ENCODE measurements at places on chromosomes 5 and 9.

DNA sequence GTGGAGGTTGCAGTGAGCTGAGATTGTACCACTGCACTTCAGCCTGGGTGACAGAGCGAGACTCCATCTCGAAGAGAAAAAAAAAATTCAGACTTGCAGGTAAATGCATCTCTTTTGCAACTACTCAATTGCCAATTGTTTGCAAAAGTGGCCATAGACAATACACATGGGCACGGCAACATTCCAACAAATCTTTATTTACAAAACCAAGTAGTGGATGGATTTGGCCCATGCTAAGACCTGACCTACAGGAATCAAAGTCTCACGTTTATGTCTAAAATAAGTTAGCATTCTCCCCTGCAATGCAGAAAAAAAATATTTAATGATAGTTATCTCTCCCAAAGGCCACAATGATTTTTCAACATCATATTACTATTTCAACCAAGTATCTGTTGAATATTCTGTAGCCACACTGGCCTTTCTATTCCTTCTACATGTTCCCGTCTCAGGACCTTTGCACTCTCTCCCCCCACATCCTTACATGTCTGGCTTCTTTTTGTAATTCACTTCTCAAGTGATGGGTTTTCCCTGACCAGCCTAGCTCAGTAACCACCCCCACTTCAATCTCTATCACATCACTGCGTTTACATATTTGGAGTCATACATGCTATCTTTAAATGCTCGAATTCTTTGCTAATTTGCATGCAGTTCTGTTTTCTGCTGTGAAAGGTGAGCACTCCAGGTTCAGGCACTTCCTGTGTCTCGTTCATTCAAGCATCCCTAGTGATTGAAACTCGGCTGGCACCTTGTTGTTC is 54.2 kb downstream of the FNBP1 start:
- no peak for DNase-seq

DNA sequence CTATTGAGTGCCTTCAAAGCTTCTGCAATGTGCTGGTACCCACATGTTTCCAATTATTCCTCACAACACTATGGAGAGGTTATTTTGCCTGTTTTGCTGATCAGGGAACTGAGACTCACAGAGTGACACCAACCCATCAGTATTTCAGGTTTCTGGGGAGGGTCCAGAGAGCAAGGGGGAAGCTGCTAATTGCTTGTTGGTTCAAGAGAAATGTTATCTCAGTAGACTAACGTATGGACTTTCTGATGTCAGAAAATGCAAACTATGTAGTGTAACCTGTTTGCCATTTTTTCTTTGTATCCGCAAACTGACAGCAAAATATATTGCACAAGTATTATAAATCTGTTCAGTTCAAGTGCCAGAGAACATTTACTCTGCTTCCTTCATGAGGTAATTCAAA is 108.3 kb upstream of the MSX2 start:
- DNase-seq, result no peak

- DNase-seq, result no peak
Observed at GRCh38 chr9:110197330-110198187, 10.4 kb downstream of the C9orf152 start.

GRCh38 chr5:68021227-68021626 is 194.3 kb upstream of the PIK3R1 start:
- DNase-seq, result no peak

- no peak for DNase-seq
Observed at GRCh38 chr5:129135633-129136032, 41.1 kb downstream of the ISOC1 start.

DNA sequence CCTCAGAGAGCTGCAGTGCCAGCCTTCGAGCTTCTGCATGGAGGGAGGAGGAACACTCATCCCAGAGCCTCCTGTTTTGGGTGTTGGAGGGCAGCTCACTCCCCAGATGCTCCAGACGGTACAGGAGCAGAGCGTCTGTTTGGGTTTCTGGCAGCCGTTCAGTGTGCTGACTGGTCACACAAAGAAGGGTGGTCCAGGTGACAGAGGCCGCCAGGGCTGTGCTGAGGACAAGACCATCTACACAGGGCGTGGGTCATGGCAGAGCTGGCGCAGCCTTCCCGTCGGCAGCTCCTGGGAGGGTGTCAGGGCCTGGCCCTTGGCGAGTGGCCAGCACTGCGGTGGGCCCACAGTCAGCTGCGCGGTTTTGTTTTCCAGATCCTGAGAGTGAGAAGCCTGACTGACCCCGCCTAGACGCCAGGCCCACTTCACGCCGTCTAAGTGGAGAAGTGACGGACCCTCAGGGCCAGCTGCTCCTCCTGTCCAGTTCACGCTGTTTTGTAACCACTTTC is 131.4 kb upstream of the FAM120A start:
- DNase-seq, result no peak

GRCh38 chr5:153515301-153515700 is 24.8 kb downstream of the GRIA1 start:
- no peak for DNase-seq

DNA sequence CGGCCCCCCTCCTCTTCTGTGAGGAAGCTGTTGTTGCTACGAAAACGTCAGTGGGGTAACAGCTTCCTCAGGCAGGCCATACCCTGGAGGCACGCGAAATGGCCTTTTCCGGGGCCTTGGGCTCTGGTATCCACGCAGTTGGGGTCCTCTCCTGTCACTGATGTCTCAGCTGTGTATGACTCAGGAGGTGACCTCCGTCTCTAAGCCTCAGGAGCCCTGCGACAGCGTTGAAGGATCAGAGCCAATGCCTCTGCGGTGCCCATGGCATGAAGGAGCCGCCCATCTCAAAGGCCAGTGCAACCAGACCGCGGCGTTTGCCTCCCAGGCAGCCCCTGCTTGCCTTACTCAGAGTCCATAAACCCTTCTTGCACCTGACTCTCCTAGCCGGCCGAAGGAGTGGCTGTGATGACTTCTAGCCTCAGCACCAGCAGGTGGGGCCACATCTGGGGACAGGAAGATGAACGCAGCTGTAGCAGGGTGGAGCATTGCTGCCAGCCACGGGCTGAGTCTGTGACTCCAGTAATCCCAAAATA is 1.0 kb upstream of the MXD3 start:
- DNase-seq, result no peak

DNA sequence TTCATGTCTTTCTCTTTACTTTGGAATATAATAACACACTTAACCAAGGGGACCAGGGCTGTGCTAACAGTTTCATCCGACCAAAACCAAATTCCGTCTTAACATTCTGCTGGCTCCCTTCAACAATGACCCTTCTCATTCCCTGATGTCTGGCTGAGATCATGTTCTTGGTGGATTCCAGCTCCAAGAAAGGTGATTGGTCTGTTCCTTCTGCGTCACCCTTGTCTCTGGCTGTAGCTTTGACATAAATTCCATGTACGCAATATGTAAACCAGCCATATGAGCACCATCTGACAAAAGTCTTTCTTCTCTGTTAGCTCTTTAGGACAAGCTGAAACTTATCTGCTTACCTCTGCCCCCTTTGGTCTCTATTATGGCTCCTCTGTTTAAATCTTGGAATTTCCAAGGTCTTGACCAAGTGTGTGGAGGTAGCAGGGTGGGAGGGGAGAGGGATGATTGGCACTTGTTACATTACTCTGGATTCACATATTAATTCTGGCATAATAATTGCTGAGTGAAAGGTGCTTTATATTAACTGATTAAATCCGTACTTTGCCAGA is 45.7 kb upstream of the HSD17B4 start:
- no peak for DNase-seq

GRCh38 chr9:113349445-113350094 is at the start of gene BSPRY:
TSS of gene BSPRY (plus strand) at chr9:113349541. CDS start at chr9:113349580, 39 bp downstream.
- DNase-seq, result no peak

GRCh38 chr5:80035839-80036238 is 691 bp downstream of the THBS4 start:
- no peak for DNase-seq

DNA sequence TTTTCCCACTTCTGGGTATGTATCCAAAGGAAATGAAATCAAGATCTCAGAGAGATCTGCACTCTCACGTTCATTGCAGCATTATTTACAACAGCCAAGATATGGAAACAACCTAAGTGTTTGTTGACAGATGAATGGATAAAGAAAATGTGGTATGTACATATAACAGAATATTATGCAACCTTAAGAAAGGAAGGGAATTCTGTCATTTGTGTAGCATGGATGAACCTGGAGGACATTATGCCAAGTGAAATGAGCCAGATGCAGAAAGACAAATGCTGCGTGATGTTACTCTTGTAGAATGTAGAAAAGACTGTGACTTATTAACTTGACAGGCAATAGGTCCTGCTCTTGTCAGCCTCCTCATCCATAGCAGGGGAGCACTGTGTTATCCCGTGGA is 31.4 kb downstream of the PPARGC1B start:
- DNase-seq, result no peak

DNA sequence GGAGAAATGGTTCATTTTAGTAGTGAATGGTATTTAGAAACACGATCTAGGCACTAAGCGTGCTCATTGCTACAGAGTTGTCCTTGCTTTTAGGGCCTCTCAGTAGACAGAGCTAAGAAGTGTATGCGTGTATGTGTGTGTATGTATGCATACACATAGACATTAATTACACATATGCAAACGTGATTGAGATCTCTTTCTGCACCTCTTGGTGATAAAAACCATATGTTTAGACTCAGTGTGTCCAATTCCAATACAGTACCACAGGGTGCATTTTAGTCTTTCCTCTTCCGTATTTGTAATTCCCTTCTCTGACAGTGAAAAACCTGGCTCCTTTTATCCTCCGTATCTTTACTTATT is 13.1 kb downstream of the TRIO start:
- no peak for DNase-seq

DNA sequence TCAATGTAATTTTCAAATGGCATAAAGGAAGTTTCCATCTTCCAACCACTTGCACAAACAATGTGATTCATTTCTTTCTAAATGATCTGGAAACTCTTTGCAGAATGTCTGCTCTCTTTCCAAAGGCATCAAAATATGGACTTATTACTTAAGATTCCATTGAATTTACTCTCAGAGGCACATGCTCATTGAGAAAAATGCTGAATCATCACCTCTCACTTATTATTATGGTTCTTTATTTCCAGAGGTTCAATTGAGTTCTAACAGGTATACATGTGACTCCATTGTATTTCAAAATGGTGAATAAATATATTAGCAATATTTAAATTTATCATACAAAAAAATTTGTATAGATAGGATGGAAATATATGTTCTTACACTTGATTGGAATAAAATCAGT is 1140.6 kb downstream of the EFNA5 start:
- no peak for DNase-seq

DNA sequence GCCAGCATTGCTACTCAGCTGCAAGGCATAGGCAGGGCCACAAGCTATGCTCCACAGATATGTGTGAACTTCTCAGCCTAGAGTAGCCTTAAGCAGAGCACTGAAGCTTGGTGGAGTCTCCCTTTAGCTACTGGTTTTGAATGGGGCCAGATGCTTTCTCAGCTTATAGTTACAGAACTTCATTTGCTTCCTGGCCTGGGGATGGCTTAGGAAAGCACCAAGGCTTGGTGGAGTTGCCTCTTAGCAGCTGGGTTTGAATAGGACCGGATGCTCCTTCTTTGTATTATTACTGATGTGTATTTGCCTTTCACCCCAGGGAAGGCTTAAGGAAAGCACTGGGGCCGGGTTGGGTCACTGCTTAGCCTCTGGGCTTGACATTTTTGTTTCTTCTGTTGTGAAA is 497.8 kb upstream of the SEMA6A start:
- no peak for DNase-seq

DNA sequence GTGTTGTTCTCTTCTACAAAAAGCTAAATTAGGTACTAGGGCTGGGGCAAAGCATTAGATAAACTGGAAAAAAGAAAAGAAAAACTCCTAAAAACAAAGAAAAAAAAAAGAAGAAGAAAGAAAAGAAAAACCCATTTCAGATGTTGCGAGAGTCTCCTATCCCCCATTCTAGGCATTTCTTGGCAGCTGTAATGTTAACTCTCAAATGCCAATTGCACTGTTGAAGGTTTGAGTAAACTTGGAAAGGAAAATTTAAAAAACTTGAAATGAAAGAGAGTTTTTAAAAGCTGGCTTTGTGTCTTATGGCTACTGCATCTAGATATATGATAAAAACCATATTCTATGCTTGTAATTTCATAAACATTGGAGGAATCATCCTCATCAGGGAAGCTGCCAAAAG is 34.6 kb upstream of the CTSV start:
- DNase-seq, result no peak

GRCh38 chr9:125761676-125762450 is 14.7 kb downstream of the PBX3 start:
- DNase-seq, result no peak

DNA sequence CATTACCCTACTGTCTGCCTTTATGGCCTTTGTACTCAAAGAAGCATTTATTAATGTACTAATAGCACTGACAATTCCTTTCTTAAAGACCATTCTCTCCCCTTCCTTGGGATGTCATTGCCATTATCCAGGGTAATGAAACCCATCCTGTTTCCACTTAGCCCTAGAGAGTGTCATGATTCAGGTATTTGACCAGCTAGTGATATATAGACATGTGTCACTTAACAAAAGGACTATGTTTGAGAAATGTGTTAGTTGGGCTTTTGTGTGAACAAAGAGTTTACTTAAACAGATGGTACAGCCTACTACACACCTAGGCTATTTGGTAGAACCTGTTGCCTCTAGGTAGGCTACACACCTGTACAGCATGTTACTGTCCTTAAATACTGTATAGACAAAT is 2.0 kb downstream of the ATP6V0E1 start:
- no peak for DNase-seq

DNA sequence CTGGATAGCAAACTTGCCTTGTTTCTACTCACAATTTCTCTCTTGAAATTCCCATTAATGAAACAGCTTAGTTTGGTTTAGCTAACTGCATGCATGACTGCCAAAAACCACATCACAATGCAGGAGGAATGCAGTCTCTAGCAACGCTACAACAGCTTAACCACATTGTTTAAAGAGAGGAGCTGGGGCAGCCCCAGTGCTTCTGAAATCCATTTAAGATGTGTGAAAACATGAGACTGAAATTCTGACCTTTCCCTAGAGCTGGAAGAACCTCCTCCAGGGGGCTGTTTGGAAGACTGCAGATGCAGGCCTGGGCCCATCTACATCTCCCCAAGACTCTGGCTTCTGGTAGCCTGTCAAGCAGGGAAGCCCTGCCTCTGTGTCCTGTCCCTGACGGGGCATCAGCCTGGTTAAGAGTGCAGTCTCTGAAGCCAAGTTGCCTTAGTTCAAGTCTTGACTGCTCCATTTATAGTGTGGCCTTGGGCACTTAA is 157.1 kb downstream of the ZNF462 start:
- peak; percentile 73 for DNase-seq

- peak; percentile 57 for DNase-seq
Observed at GRCh38 chr5:82364497-82364896, 86.3 kb upstream of the RPS23 start.

DNA sequence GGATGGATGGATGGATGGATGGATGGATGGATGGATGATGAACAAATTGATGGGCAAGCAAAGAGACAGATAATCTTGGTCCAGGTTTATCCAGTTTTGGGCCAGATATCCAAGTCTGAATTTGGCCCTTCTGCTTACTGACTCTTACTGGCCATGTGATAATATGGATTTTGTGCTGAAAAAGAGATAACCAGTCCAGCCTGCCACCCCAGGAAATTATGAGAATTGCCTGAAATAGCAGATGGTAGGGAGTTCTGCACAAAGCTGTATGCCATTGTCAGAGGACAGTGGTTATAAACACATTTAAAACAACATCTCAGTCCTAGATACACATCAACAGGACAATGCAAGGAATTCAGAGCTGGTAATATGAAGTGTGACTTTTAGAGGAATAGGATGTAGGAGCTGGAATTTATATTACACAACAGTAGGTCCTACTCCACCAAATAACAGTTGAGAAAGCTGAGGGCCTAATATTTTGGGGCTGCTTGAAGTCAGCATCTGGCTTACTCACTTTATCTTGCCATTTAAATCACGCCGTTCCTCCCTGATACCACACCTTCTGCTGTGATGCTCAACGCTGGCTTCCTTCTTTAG is 9.0 kb upstream of the FAT2 start:
- no peak for DNase-seq

GRCh38 chr5:110262749-110263148 is 463.7 kb downstream of the TMEM232 start:
- no peak for DNase-seq
